NCI-H187 (cell line): ENCODE measurements at places on chromosomes 11 and 22.

- peak; percentile 51 for DNase-seq
Observed at GRCh38 chr11:73570415-73571114, 27.3 kb downstream of the FAM168A start.

DNA sequence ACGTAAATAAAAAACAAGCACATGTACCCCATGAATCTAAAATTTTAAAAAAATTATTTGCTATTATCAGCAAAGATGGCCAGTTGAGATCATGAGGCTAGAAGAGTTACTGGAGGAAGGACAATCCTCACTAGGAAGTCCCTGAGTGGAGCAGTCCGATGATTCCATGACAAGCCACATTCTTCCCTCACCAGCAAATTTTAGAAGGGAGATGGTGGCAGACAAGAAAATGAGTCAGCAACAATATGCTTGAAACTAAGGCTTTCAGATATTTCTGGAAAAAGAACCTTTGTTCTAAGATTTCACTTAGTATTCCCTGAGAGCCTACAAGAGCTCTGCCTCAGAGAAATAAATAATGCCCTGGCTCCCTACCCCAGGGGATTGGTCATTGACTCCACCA is 34.9 kb downstream of the P4HA3 start:
- DNase-seq: no peak

- no peak for DNase-seq
Observed at GRCh38 chr11:130209128-130209932, 49.7 kb downstream of the ST14 start.

DNA sequence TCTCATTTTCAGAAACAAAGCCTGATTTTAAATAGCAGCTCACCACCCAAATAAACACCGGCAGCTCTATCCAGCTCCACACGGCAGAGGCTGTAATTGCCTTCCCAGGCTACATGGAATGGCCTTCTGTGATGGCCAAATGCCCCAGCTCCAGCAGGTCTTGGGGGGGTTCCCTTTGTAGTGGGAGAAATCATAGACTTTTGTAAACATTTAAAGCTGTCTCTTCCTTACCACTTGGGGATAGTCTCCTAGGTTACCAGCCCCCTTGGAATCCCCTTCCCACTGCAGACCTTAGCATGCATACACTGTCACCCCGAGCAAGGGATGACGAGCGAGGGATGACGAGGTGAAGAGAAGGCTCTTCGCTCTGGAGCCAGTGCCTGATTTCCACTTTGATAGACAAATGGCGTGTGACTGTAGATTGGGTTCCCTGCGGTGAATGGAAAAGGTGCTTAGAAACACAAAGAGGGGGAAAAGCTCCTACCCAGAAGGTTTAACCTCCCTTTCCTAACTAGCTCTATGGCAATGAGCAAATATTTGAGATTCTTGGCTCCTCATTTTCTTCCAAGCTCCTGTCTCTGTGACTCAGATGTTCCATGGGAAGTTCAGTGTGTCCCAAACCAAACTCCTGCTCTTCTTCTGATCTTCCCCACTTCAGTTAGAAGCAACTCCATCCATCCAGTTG is 108.0 kb upstream of the CADM1 start:
- DNase-seq: no peak

DNA sequence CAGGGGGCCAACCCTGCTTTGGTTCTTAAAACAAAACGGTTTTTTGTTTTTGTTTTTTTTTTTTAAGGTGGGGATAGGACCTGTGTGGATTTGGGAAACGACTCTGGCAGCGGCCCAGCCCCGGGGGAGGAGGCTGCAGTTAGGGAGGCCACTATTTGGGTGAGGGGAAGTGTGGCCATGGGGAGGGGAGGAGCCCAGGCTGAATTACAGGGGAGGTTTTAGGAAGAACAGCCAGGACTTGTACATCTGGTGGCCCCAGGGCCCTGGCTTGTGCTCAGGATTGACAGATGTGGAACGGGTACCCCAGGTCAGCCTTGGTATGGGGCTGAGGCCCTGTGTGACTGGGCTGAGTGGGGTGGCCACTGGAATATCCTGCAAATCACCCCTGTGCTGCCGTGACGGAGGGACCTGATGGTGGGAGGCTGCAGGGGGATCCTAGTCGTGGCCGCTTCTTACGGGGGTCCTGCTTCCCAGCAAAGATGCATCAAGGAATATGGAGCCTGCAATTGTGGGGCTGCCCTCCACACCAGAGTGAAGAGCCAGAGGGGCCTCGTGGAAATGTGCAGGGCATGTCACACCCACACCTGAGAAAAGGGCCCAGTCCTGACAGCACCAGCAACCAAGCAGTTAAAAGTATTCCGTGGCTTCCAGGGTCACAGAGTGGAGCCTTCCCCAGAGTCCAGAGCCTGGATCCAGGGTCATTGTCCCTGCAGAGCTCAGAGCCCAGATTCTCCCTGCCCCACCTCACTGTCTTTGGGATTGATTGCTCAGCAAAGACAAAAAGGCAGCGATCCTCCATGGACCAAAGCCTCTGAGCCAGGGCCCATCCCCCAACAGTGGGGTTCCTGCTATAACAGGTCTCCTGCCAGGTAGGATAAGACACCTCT is 55.2 kb upstream of the WNT7B start:
- no peak for DNase-seq

DNA sequence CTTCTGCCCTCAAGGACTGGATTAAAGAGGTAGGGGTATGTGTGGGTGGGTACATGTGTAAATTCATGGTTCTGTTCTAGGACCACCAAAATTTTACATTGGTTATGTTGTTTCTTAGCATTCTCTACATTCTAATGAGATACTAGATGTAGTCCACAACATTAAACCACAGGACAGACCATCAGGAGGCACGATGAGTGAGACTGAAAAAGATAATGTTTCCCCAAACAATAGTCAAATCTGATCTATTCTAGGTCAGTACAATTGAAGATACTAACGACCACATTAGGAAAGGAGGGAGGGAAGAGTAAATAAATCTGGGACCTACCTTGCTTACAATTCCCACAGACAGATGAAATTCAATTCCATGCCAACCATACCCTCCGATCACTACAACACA is 42.2 kb downstream of the MRTFA start:
- DNase-seq: no peak

DNA sequence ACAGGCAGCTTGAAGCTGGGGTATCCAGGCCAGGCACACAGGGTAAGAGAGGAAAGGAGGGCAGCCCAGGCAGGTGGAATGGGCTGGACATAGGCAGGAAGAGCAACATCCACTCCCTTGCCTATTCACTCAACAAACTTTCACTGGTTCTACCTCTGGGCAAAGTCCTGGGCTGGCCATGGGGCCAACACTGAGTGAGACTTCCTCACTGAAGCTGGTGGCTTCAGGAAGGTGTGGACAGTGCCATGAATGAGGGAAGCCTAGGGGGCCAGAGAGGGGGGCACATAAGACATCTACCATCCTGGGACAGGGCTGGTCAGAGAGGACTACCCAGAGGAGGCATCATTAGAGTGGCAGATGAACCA is 44.9 kb upstream of the TCF20 start:
- DNase-seq: no peak

DNA sequence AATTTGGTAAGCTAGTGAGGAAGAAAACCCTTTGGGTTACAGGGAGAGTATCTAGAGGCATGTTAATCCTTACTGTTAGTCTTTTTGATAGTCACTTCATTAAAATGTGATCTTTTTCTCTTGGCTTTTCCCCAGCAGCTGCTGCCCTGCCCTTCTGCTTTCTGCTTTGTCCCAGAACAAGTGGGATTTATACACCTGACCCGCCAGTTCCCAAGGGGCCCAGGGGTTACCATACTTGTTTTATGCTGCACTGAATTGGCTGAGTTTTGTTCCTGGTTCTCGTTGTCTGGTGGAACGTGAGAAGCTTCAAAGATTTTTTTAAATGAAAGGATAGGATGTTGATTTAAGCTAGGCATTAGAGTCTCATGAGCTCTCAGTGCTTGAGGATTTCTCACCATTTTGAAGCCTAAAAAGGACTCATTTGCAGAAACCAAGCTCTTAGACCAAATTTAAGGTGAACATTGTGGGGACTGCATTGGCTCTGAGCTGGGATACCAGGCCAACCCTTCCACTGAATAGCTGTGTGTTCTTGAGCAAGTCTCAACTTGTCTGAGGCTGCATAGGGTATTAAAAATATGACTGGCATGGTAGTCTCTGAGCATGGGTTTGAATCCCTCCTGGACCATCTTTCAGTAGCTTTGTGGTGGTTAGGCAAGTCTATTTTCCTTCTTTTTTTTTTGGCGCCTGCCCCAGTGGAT is 6.6 kb downstream of the LIMK2 start:
- no peak for DNase-seq

DNA sequence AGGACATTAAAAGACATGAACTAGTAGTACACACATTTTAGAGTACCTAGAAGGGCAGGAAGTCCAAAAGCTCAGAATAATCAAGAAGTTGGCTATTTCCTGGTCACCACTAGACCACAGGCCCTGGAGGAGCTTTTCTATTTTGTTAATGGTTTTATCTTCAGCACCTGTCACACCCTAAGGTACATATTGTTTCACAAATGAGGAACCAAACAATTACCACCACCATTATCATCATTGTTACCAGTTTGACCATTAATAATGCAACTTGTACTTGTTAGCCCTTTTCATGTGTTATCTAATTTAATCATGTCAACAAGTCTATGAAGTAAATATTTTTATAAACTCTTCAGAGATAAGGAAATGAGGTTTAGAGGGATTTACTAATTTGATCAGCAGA is 4.9 kb downstream of the MRPL48 start:
- no peak for DNase-seq

- peak; percentile 54 for DNase-seq
Observed at GRCh38 chr11:129458756-129459535, 83.3 kb downstream of the BARX2 start.

DNA sequence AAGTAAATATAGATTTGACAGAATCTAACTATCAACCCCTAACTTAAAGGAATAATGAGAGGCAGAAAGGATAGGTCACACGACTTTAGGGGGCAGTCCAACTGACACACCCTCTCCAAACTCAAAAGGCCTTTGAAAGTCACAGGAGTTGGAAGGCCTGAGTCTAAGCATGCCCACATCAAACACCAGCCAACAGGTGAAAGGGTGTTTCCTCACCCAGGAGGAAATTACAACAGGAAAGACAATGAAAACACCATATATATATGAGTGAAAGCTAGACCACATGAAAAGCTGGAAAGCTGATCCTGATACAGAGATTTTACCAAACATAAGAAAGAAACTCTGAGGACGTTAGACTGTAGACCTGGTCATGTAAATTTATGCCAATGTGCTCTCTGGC is 10.5 kb upstream of the DEPDC7 start:
- no peak for DNase-seq

DNA sequence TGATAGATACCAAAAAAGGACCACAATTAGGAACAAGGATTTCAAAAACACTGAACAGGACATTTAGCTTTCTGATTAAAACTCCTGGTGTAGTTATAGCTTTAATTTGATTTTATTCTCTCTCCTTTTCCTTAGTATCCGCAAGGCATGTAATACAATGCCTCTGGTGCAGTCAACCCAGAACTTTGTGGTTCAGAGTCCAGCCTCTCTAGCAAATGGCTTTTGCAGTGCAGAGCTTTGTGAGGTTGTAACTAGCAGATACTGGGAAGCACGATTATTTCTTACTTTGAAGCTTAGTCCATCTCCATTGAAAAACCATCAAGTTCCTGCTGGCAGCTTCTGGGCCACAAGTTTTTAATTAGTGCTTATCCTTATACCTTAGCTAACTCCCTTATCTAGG is 79.8 kb downstream of the GRIA4 start:
- DNase-seq: no peak

GRCh38 chr22:42077486-42078125 is 1.9 kb upstream of the SMDT1 start:
- DNase-seq: no peak

GRCh38 chr11:134660416-134660815 is 248.4 kb upstream of the B3GAT1 start:
- no peak for DNase-seq

- no peak for DNase-seq
Observed at GRCh38 chr22:36334081-36334820, 53.5 kb downstream of the MYH9 start.

DNA sequence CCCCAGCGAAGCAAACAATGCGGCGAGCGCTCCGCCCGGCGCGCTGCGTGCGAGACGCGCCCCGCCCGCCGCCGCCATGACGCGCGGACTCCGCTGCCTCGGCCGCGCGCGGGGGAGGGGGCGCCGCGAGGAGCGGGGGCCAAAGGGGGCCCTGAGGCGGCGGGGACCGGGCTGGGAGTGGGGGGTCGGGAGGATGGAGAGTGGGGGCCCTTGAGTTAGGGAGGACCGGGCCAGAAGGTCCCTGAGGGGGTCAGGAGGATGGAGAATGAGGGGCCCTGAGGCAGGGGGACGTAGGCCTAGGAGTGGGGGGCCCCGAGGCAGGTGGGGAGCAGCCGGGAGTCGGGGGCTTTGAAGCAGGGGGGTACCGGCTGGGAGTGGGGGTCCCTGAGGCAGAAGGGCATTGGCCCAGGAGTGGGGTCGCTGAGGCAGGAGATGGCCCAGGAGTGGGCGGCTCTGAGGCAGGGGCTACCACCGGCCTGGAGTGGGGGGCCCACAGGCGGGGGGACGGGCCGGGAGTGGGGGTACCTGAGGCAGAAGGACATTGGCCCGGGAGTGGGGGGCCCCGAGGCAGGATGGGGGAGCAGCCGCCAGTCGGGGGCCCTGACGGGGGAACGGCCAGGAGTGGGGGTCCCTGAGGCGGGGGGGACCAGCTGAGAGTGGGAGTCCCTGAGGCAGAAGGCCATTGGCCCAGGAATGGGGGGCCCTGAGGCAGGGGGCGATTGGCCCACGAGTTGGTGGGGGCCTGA is at the start of gene BRD1:
BRD1 (minus strand) TSS at position 21 of the 746 bp plus-strand sequence. CDS start 3,556 bp downstream, outside the sequence.
- DNase-seq: no peak

- no peak for DNase-seq
Observed at GRCh38 chr11:77088236-77089003, 14.2 kb upstream of the OMP start.

DNA sequence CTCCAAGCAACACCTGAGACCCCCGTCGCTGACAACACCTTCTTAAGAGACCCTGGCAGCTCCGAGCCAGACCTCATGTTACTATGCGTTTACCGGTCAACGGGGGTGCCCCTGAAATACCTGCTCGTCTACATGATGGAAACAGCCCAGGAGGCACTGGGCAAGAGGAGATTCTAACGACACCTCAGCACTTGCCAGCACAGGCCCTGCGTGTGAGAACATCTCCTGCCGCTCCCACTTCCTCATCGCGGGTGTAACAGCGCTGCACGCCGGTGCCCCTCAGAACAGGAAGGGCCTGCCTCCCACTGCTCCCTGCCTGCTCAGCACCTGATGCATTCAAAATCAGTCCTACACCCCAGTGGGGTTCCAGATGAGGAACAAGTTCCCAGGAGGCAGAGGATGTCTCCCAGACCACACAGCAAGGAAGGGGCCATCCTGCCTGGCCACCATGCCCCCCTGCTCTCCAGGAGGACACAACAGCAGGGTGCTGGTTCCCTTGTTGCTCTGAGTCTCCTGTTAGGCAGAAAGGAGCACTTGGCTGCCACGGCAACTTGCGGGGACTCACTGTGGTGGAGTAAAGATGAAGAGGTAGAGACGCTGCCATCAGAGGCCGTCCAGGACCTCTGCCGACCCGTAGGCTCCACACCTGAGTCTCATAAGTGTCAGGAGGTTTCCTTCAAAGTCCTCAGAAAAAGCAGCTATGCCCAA is 2.1 kb downstream of the TOLLIP start:
- DNase-seq: no peak

DNA sequence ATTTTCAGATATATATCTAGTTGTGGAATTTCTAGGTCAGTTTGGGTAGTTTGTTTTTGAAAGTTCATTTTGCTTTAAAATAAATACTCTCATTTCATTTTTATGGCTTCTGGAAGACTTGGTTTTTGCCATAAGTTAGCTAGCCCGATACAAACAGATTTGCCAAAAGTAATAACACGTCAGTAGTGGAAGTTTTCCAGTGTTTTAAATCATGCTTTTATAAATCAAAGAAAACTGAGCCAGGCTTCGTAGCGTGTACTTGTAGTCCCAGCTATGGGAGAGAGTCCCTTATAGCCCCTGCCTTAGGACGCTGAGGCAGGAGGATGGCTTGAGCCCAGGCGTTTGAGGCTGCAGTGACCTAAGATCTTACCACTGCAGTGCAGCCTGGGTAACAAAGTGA is 21.7 kb upstream of the MICALL1 start:
- DNase-seq: no peak
